NCI-H1092 treated with DMSO at 0.1 percent for 48 hours (cell line): ENCODE measurements at places on chromosomes 5 and 9.
A peak's percentile ranks its signal among the peaks of the same experiment; 100 is the strongest.

DNA sequence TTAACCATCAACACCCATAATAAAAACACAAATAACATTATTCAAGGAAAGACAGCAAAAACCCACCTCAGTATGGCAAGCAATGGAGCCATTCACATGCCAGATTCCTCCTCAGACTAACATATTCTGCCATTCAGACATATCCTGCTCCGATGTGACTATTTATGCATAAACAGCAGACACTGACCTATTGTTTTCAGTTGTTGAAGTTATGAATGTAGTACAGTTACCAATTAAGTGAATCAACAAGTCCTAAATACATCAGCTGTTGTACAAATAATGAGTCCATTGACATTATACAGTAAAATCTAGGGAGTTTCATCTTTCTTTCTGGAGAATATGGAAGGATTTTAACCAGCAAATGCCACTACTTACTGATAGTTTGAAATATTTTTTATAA lies 131.7 kb downstream of the DENND1A start:
- no peak for DNase-seq

DNA sequence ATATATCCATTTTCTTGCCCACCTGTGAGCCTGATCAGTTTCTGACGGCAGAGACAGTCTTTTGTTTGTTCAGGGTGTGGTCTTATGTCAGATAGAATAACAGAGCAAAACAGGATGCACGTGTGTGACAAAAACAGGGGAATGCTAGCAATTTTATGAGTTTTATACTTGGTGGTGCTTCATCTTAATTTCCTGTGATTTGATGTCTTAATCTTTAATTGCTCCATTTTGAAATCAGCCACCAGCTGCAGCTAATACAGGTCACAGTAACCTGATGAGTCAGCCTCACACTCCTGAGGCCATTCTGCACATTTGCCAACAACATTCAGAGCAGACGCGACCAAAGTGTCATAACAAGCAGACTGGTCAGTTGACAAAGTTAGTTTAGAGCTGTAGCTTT lies 42.3 kb upstream of the JMY start:
- DNase-seq = no peak

DNA sequence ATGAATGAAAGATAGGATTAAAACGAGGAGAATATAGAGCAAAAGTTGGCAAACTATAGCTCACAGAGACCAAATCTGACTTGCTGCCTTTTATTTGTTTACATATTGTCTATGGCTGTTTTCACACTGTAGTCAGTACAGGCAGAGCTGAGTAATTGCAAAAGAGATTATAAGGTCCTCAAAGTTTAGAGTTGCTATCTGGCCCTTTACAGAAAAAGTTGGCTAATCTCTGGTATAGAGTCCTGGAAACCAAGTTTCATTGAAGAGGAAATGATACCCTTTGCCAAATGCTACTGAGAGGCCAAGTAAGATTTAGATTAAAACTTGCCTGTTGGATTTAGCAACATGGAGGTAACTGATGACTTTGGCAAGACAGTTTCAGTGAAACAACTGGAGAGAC lies 36.0 kb downstream of the LYRM7 start:
- no peak for DNase-seq

GRCh38 chr5:140630292-140631035 lies 2.5 kb downstream of the CD14 start:
- no peak for DNase-seq

GRCh38 chr9:117869712-117870111 lies 165.5 kb downstream of the TLR4 start:
- DNase-seq = no peak

- DNase-seq = peak; percentile 3
Observed at GRCh38 chr5:51347704-51348103, 35.5 kb upstream of the ISL1 start.

DNA sequence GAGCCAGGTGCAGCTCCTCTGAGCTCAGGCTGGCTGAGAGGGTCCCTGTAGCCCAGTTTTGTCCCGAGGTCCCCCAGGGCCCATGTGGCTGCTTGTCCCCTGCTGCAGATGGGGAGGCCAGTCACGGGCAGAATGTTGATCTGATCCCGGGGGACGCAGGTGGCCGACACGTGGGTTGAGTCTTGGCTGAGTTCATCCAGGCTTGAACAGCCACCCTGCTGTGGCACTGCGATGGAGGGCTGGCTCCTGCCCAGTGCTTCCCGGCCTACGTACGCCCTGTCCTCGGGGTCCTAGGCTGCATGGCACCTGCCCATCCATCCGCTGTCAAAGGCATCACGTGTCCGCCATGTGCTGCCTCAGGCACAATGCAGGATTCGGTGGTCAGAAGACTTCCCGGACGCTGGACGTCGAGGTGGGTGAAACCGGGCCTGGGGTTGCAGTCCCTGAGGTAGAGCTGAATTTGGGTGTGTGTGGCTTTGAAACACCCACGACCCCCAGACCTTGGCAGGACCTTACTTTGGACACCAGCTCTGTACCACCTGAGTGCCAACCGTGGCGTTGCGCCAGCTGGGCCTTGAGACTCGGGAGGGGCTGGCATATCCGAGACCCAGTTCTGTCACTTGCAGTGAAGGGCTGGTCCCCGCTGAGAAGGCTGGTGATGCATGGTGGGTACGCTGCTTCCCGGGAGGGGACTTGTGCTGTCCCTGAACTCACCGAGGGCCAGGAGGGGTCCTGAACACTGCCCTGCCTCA lies 22.3 kb downstream of the RXRA start:
- peak; percentile 34 for DNase-seq

DNA sequence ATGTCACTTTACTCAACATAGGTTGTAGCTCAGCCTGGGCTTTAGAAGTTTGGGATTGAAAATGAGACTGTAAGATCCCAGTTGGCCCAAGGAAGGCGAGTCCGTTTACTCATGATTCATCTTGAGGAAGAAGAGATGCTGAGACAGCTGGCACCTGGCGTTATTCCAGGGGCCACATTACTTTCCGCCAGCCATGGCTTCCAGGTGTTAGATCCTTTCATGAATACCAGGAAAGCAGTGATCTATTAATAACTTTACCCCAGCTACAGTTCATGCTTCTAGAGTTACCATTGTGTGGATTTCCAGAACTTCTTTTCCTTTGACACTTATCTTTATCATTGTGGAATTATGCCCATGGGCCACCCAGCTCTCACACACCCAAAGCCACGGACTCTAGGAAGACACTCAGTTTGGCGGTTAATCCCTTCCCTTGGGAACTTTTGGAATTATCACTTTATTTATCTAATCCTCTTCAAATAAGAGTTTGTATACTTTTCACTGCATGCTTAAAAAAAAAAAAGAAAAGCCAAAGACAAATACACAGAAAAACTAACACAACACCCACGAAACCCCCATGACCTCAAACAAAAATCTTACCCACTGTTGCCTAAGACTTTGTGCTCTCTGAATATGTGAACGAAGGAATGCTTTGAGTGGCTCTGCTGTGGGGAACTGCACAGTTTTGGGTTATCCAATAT lies 26.9 kb downstream of the RAI14 start:
- DNase-seq = no peak

- DNase-seq = no peak
Observed at GRCh38 chr9:133269537-133270362, 5.3 kb downstream of the ABO start.

DNA sequence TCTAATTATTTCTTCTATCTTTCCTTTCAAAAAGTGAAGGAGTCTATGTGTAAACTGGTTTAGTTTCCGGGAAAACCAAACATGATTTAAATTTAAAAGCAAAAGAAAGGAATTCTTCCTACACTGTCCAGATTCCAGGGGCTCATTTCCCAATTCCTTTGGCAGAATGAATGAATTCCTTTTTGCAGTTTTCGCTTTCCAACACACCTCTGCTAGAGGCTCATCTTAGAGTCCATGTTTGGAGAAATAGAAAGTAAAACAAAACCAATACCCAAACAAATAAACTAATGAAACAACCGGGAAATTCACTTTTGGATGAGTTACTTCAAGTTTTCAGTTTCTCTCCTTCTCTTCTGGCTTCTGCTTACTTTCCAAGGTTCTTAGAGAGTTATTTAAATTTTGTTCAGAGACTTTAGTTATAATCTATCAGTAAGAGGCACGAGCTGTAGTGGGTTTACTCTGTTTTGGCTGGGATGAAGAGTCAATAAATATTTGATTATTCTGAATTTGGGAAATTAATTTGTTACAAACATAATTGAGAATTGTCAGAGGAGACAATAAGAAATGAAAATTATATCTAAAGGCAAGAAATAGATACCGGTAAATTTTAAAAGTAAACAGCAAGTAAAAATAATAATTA lies 365.0 kb upstream of the CDH9 start:
- DNase-seq = no peak

DNA sequence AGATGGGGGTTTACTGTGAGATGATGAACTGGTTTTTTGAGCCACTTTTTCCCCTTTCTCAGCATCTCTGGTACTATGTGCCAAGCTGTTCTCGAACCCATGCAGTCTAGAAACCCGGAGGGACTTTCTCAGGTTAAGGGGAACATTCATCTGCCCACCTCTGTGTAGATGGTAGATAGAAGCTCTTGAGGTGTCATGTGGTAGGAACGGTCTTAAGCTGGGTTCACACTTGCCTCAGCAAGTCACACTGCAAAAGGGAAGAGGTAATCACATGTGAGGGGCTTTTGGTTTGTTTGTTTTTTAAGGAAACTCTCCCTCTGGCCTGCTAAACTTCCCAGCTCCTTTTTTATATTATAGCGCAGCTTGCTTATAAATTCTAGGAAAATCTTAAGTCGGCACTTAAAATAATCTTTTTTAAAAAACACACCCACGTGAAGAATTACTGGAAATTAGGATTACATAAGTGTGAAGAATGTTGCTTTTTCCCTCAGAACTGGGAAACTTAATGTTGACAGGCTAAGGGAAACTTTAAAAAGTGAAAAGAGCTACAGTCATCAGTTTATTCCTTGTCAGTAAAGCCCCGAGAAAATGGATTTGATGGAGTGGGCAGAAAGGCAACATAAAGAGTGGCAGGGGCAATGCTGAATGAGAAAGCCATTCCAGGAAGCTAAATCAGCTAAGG lies 430.3 kb downstream of the ARHGEF28 start:
- DNase-seq = no peak

GRCh38 chr9:126309427-126310189 lies 17.0 kb upstream of the MVB12B start:
- DNase-seq = no peak

- DNase-seq = no peak
Observed at GRCh38 chr9:125707472-125707804, 430 bp upstream of the MAPKAP1 start.

DNA sequence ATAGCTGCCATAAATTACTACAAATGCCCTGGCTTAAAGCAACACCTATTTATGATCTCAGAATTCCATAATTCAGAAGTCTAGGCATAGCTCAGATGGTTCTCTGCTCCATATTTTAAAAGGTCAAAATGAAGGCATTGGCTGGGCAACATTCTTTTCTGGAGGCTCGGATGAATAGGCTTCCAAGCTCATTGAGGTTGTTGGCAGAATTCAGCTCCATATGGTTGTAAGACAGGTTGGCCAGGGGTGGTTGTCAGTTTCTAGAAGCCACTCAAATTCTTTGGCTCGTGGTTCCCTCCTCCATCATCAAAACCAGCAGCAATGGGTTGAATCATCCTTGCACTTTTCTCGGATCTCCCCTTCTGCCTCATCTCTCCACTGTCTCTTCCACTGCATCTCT lies 49.4 kb downstream of the TGFBR1 start:
- DNase-seq = no peak

- no peak for DNase-seq
Observed at GRCh38 chr9:22100626-22101025, 91.5 kb upstream of the CDKN2B start.

GRCh38 chr9:107309271-107309670 lies 26.2 kb downstream of the RAD23B start:
- no peak for DNase-seq

GRCh38 chr9:99184110-99184474 lies 37.6 kb downstream of the ALG2 start:
- DNase-seq = no peak

DNA sequence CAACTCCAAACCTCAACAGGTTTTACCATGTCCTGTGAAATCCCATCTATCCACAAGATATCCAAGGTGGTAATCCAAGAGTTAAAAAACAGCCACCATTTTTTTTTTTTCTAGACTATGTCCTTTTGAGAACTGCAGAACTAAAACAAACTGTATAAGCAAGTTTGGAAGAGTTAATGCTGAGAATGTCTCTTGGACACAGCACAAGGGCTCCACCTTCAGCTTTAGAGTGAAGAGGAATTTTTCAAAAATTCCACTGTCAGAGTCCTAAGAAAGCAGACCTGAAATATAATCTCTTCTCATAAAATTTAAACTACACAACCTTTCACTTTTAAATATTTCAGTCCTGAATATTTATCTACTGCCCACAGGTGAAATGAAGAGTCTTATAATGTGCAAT lies 167.8 kb upstream of the CCNG1 start:
- DNase-seq = peak; percentile 16

- DNase-seq = no peak
Observed at GRCh38 chr5:83472508-83473345, 1.2 kb downstream of the VCAN start.

- DNase-seq = no peak
Observed at GRCh38 chr5:54187694-54188093, 122.7 kb downstream of the ARL15 start.

DNA sequence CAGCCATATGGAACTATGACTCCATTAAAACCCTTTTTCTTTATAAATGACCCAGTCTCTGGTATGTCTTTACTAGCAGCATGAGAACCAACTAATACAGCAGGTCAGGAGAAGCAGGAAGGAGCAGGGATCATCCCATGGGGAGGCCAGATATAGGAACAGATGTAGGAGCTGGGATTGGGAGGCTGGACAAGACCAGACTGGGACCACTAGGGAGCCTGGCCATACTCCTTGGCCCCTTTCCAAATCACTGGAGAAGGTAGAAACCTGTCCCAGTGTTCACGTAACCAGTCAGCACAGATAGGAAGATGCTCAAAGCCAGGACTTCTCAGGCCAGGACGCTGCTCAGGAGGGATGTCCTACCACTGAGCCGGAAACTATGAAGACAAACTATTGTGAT lies 95.5 kb downstream of the LMX1B start:
- DNase-seq = no peak
